ENCODE measurements at places on chromosomes 2 and 18.

DNA sequence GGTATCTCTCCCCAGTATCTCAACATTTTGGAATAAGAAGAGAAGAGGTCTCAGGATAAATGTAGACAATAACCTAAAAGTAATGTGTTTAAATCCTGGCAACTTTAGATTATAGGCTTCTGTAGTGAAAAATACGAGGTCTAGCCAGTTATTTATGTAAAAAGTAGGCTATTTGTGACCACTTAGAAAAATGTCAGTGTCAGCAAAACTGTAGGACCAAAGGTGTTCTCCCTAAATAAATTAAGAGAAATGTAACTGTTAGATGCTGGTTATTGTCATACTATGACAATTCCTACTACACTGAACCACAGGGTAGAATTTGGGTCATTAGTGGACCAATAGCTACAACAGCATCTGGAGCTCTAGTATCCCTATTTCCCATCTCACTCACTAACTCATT is 2.0 kb downstream of the SUPT7L start:
- no peak for DNase-seq

DNA sequence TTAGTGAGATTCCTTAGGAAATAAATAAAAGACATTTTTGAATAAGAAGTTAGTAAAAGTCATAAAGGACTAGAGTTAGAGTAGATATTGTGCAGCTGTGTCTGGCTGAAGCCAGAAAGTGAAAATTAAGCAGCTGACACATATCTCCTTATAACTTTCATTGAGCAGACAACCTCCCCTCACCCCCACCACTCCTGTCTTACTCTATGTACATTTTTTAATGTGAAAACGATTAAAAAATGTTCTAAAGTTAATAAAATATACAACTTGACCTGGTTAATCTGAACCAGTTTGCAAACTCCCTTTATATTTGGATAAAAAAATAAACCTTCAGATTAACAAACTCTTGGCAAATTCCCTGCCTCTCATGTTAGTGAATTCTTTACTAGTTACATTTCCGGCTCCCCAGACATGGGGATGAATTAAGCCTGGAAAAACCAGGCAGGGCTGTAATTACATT is 462.8 kb downstream of the MEIS1 start:
- DNase-seq: peak; percentile 67

DNA sequence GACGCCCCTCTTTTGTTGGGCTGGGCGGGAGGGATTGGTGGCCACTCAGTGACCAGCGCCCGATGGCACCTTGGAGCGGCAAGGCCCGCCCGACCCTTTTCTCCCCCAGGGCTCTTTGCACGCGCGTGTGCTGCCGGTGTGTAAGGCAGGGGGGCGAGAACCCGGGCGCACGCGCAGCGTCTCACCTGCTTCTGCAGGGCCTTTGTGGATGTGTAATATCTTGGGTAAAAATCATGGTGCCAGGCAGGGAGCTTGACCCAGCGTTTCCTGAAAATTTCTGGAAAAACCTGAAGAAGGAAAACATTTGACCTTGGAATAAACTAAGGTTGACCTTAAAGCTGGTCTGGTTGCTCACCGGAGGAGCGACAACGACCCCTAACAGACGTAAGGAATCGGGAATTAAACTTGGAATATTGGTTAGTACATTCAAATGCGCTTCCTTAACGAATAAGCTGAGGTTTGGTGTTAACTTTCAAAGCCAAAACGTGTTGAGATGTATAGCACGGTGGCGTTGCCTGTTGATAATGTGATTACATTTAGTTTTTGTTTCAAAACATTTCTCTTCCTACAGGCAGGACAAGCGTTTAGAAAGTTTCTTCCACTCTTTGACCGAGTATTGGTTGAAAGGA is 438 bp downstream of the HSPE1 start:
- no peak for DNase-seq

GRCh38 chr2:128631698-128632500 is 313.2 kb upstream of the HS6ST1 start:
- no peak for DNase-seq

GRCh38 chr18:74818516-74819175 is 221.0 kb downstream of the ZNF407 start:
- peak; percentile 86 for DNase-seq

DNA sequence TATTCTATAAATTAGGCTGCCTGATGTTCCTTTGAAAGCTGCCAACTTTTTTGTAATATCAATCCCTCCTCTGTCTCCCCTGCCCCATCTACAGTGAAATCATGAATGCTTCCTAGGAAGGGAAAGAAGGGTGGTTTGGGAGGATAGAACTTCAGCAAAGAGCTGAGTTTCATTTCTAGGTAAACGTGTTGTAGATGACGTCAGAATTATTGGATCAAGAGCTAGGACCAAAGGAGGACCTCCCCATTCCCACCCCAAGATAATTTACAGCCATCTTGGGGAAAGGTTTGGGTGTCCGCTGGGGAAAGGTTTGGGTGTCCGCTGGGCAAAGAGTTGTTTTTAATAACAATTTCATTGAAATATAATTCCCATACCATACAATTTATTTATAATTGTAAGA is 11.2 kb upstream of the ANKRD53 start:
- no peak for DNase-seq

- peak; percentile 31 for DNase-seq
Measured at GRCh38 chr2:118791483-118791882, 56.0 kb downstream of the EN1 start.

DNA sequence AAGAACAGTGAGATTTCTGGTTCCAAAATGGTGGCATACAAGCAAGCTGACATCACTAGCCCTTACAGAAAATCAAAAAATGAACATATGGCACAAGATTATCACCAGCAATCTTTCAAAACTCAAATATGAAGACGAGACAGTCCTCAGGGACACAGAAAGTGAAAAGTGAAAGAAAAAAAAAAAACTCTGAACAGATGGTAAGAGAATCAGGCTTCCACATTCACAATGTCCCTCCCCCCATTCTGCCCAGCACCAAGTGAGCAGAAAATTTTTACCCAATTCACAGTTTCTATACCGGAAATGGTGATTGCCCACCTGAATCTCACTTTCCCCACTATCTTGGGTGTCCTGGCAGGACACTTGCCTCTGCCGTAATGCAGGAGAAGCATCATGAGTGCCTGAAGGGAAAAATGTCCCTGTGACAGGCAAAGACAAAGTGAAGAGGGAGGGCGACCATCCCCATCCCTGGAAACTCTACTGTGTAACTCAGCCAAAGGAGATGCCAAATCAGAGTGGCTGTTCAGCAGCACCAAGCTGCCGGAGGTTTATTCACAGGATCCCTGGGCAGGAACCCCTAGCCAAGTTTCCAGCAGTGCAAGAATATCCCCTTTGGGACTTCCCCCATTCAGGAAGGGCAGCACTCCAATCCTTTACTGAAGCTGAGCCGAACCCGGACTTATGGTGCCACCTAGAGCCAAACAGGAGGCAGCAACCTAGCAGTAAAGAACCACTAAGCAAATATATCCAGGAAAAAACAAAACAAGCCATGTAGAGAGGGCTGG is 312.2 kb downstream of the LRATD1 start:
- DNase-seq: peak; percentile 16

DNA sequence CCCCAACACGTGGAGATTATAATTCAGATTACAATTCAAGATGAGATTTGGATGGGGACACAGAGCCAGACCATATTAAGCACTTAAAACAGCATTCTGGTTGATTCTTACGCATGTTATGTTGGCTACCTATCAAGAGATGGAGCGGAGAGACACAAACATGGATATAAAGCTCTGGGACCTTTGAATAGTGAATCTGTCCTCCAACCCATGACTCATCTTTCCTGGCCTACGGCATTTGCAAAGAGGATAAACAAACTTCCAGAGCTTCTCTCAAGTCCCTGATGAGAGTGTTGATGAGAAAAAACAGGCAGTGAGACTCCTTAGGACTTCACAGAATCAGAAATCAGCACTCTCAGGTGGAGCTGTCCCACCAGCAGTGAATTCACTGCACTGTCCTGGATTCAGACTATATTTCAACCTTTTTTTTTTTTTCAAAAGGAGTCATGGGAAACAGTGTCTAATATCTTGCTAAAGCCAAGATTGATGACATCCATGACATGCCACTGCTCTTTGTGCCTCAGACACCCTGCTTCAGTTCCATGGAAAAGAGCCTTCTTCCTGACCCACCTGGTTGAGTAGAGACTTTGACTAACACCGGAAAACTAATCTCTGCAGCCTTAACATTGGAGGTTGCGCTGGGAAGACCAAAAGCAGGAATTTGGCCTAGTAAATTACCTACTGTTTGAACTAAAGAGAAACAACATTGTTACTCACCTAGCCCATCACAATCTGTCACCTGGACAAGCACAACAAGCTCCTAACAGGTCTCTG is 62.1 kb upstream of the NPAS2 start:
- peak; percentile 90 for DNase-seq

- no peak for DNase-seq
Measured at GRCh38 chr2:112674229-112674628, 28.5 kb downstream of the SLC20A1 start.

- DNase-seq: peak; percentile 92
Measured at GRCh38 chr18:77108001-77108692, 24.4 kb downstream of the MBP start.

GRCh38 chr18:76565238-76566173 is 70.5 kb upstream of the ZNF516 start:
- DNase-seq: peak; percentile 96

- no peak for DNase-seq
Measured at GRCh38 chr2:237378650-237379049, 35.3 kb downstream of the COL6A3 start.

DNA sequence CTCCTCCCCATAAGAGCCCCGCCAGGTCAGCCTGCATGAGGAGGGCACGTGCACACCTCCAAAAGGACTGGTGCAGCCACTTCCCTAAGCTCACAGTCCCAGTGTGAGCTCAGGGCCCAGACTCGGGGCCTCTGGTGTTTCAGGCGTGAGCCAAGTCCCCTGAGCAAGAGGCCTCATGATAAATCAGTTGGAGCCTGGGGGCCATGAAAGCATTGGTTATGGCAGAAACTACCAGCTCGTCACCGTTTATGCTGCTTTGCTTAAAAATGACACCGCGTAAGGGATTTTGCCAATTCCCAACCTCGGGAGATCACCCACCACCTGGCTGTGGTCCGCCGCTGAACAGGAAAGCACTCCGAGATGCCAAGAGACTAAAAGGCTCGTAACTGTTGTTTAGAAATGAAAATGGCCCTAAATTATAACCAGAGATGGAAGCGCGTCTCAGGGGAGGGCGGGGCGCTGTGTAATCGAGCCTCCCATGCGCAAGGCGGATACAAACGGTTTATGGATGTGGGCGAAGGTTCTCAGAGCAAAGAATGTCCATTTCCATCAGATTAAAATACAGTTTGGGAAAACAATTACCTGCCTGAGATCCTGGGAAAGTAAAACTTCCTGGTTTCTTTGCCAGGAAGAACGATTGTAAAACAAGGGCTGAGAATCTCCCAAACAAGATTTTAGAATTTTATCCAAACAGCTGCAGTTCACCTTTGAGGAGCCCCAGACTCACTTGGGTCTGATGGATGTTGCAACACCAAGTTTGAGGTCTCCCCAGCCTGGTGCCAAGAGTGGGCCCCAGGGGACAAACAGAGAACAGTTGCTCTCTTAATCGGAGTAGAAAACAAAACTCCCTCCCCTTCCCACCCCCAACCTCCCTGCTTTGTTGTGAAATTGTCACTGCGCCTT is 141.4 kb downstream of the BCL2 start:
- DNase-seq: no peak

DNA sequence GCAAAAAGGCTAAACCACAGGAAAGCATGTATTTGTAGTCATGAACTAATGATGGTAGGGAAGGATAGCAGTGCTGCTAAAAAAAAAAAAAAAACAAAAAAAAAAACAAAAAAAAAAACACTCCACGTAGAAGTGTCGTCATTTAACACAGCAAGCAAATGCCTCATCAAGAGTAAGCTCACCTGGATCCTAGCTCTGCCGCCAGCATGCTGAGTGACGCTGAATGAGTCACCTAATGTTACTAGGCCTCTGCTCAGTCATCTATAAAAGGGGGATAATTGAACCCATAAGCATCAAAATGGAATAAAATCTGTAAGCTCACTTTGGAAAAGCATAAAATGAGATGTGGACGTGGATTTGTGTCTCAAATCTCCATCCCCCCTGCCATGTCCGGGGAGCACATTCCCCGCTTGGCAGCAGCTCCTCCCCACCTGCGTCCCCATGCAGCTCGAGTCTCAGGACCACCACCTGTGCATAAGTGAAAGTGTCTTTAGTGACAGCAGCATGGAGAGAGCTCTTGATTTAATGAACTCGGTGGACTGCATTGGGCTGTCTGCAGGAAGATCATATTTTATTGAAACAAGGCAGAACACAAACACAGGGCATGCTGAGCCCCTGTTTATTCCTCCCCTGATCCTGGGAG is 427.5 kb downstream of the LRATD1 start:
- no peak for DNase-seq

DNA sequence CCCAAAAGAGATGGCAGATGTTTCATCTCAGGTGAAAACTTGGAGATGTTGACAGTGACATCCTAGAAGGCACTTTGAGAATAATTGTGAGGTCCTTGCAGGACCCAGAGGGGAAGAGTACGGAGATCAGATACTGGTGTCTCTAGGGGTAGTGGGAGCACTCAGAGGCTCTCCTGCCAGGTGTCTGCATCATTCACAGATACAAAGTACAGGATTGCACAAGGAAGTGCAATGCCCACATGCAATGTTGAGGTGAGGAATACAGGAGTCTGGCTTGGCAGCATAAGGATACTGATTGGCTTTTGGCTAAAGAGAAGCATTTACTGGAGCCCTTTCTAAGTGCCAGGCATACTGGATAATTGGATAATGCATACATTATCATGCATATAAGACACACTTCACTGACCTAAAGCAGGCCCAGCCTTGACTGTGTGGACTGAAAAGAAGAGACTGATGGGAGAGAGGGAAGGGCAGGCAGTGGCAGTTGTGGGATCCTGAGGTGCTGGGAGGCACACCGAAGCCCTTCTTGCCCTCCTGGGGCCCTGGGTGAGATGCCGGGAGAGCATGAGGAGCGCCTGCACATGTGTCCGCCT is 31.0 kb upstream of the NCKAP5 start:
- DNase-seq: no peak

- DNase-seq: no peak
Measured at GRCh38 chr2:35116151-35116550, 1239.4 kb upstream of the CRIM1 start.

GRCh38 chr2:68693951-68694350 is 40.7 kb upstream of the ARHGAP25 start:
- DNase-seq: no peak

DNA sequence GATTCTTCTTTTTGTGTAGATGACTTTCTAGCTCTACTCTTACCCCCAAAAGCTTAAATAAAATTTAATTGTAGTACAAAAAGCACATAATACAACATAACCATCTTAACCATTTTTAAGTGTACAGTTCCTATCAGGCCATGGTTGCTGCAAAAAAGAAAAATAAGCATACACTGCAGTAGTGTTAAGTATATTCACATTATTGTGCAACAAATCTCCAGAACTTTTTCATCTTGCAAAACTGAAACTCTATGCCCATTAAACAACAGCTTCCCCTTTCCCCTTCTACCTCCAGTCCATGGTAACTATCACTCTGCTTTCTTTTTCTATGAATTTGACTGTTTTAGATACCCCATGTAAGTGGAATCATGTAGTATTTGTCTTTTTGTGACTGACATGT is 18.1 kb downstream of the PPM1B start:
- no peak for DNase-seq
